EL (cell line): ENCODE measurements at places on chromosomes 5 and 9.

- DNase-seq, result peak; percentile 82
Measured at GRCh38 chr5:139458580-139459407, 3.7 kb downstream of the ECSCR start.

DNA sequence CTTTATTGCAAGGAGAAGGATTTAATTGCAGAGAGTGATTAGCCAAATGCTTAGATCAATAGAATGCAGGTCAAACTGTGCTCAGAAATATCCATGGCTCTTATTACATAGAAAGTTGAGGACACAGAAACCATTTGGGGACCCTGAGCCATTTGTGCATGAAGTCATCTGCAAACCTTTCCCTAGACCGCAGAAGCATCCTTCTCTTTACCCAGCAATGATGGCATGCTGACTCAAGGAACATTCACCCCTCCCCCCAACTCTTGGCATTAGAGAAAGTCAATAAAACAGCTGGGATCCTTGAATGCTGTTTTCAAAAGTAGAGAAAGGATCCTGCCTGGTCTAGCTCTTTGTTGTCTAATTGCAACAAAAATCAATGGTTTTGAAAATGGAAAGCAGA, 73.5 kb downstream of the PPP2R2B start:
- peak; percentile 33 for DNase-seq

DNA sequence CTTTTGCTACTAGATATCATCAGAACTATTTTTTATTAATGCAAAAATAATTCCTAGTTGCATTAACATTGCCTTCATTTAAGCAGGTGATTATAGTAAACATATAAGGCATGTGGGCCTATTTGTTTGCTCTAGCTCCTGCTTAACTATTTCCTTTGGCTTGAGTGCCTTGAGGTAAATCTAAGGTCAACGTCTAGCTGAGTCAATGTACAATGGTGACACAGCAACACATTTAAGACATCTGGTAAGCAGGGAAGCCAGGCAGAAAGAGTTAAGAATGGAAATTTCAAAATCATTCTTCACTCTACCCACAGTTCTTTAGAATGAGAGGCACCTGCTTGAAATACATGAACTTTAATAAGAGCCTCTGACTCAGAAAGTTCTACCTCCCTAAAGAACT, 111.9 kb upstream of the FST start:
- DNase-seq, result peak; percentile 49

GRCh38 chr5:1338506-1339070, 6.3 kb downstream of the CLPTM1L start:
- DNase-seq, result no peak

- no peak for DNase-seq
Measured at GRCh38 chr5:18043344-18043743, 409.1 kb downstream of the TAF11L14 start.

DNA sequence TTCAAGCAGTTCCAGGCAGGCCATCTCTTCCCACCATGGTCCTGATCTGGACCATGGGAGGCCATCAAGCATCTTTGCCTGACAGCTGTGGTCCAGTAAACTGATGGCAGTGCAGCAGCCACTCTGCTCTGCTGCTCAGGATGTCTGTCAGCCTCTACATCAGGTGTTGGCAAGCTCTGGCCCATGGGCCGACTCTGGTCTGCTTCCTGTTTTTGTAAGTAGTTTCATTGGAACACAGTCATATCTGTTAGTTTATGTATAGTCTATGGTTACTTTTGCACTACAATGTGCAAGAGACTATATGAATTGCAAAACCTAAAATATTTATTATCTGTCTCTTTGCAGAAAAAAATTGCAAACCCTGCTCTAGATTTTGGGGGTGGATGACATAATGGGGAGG, 225.0 kb downstream of the KCTD16 start:
- DNase-seq, result no peak

DNA sequence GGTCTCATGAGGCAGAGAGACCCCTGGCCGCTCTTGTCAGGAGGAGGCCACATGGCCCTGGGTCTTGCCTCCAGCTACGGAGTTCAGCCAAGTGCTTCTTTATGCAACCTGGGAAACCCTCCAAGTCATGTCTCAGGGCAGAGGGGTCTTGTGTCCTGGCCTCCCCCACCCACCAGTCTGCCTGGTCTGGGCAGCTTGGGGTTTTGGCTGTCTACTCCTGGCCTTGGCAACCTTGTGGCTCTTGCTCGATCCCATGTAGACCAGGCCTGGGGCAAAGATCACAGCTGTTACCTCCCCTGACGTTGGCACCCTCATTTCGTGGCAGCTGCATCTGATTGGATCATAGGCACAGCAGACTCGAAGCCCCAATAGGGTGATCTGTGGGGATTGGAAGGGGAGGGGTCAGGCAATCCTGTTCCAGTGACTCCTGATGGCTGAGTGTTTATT, 28.4 kb downstream of the JADE2 start:
- DNase-seq, result peak; percentile 48

GRCh38 chr9:97714435-97714834, 17.3 kb upstream of the XPA start:
- DNase-seq, result peak; percentile 98

GRCh38 chr5:41048986-41049385, 22.2 kb downstream of the MROH2B start:
- DNase-seq, result no peak

- peak; percentile 99 for DNase-seq
Measured at GRCh38 chr5:168317521-168318147, 26.2 kb downstream of the WWC1 start.

- peak; percentile 29 for DNase-seq
Measured at GRCh38 chr9:124618476-124618875, 111.3 kb upstream of the NR5A1 start.

GRCh38 chr5:143065185-143065965, 295.2 kb downstream of the ARHGAP26 start:
- no peak for DNase-seq

- DNase-seq, result no peak
Measured at GRCh38 chr9:77486968-77487367, 161.2 kb downstream of the GNA14 start.

DNA sequence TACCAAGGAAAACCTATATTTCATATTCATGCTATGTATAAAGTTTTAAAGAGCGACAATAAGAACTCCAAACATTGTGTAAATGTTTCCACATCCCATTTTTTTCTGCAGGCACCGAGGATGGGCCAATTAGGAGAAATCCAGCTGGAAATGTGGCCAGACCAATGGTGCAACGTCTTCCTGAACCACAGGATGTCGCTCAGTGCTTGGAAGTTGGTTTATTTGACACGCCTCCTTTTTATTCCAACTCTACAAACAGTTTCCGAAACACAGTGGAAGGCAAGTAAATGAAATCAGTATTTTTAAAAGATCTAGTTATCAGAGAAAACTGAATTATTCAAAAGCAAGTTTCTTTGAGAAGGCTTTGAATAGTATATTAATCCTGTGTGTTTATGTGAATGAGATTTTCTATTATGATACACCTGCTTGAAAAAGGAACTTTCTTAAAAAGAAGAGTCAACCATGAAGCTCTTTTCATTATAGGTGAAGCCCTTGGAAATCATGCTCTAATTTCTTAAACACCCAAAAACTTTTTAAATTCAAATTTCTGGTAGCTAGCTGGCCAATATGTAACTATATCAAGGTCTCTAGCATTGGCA, 9.1 kb downstream of the TYRP1 start:
- DNase-seq, result peak; percentile 60

GRCh38 chr9:4425319-4426045, 64.8 kb upstream of the SLC1A1 start:
- no peak for DNase-seq

GRCh38 chr9:80157561-80157983, 585.8 kb downstream of the TLE4 start:
- peak; percentile 51 for DNase-seq

GRCh38 chr5:21834863-21835262, 1018.3 kb downstream of the CDH12 start:
- DNase-seq, result no peak

- no peak for DNase-seq
Measured at GRCh38 chr5:123787635-123788034, 275.7 kb downstream of the CSNK1G3 start.

DNA sequence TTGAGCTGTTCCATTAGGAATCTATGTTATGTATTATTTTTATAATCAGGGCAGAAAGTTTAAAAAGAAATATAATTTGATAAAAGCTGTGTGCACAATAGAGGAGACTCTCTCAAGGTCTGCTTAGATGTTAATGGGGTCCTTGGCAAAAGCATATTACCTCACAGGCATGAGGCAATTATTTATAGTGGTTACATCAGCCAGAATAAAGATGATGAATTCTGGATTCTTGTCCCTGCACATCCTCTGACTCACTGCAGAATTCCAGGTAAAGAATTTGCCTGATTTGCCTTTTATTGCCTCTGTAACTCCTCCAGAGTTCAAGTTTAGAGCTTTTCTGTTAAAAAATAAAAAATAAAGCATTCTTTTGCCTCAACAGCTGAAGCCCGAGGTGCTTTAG, 253.6 kb downstream of the MAST4 start:
- DNase-seq, result peak; percentile 38

GRCh38 chr5:39209924-39210323, 9.4 kb downstream of the FYB1 start:
- no peak for DNase-seq

- peak; percentile 96 for DNase-seq
Measured at GRCh38 chr5:92552206-92553160, 1028.5 kb downstream of the NR2F1-AS1 start.

DNA sequence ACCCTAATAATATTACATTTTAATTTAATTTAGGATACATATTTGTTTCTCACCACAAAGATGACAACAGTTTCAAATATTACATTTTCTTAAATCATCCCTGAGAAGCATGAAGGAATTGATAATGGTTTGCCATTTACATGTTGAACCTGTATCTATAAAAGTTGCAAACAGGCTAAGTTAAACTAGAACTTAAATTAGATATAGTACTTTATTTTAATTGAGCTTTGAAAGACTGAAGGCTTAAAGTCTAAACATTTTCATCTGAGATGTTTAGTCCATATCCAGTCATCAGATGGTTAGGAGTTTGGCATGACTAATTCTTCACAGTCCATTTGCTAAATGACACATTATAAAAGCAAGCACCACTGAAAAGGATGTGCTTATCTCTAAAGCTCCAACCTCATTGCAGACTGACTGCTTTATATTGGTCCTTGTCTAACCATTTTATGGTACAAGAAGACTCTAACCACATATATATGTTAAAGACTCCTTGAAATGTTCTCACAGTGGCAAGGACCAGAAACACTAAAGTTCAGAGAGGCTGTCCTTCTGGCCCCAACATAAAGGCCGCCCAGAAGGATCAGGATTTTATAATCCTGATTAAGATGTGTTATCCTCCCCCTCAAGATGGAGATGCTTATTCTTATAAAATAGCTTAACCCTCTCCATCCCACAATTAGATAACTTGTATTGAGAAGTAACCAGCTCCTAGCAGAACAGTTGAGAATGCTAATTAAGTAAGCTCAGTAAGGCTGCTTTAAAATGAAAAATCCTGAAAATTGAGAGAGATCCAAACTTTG, 25.8 kb downstream of the WNT8A start:
- DNase-seq, result peak; percentile 33

DNA sequence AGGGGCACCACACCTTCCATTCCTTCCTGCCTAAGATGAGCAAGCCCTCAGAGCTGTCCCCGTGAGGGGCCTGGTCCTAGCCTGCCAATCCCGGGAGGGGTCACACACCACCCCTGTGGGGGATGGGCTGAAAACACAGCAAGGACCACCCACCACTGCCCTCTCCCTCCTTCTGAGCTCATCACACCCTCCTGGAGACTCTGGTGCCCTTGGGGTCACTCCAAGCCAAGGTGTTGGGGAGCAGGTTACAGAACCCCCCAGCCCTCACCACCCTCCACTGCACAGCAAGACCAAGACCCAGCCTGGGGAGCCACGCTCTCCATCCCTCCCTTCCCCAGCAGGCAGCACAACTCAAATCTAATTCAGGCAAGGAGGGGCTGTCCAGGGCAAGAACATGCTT, 60.5 kb upstream of the PPP1R26 start:
- DNase-seq, result no peak

DNA sequence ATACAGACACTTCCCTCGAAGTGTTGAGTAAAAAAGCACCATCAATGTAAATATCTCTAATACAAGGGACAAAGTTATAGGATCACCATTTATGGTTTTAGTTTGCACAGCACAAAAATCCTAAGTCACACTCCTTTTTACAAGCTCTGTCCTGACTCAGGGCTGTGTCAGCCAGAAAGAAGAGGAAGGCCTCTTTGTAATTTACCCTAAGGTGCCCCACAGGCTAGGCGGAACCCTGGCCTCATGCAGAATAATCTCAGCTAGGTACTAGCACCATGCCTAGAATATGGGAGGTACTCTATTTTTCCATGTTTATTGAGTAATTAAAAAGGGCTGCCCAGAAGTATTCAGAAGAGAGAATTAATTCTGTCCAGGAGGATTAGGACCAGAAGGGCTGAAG, 36.9 kb downstream of the HAVCR1 start:
- no peak for DNase-seq

DNA sequence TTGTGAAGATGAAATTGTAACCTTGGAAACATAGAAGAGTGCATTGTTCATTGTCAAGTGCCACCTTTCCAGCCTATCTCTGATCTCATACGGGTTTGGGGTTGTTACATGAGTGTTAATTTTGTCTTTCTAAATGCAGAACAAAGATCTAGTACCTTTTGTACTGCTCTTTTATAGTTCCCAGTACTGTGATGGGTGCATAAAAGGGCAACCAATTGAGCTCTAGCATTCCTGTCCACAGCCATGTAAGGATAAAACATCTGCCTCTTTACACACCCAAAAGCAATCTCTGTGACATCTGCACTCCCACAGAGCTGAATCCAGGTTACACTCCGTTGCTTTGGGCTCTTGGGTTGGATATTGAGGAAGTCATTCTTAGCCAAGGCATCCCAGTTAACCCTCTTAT, 255.2 kb downstream of the SGCD start:
- no peak for DNase-seq

DNA sequence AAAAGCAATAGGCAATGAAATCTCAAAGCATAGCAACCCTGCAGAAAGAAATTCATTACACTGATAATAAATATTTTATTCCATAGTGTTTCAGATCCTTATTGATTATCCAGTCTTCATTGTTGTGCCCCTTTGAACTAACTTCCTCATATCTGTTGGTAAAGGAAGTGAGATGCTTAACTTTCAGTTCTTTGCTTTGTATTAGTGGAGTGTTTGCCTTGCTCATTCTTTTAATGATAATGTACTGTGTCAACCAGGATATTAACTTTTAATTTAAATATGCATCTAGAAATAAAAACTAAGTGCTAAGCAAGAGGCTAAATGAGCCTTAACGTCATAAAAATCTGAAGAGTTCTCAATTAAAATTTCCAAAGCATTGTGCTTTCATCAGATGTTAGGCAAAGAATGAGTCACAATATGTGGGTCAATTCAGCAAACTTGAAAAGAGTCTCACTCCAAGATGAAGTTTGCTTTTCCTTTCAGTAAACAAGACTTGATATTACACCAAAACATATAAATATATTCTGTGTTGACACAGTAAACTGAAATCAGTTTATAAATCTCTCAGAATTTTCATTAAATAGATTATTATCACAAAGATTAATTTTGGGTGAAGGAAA, 105.9 kb downstream of the GIN1 start:
- no peak for DNase-seq

DNA sequence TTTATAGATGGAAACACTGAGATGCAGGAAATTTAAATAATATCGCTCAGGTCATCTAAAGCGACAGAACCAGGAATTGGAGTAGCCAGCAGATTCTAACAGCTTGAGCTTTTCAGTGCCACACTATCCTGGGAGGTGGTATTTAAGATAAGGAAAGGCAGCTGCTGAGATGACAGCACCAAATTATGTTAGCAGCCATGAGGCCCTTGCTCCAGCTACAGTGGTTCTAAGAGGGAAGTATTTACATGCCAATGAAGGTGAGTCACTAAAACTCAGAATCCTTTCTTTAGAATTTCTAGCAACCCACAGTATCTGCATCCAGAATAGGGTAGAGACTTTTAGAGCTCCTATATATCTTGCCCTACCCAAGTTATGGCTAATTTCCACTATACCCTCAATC, 127.0 kb upstream of the VLDLR start:
- peak; percentile 74 for DNase-seq
